ENCODE measurements at places on chromosomes 3 and 15.

- no peak for DNase-seq
Observed at GRCh38 chr3:23463791-23464190, 260.7 kb downstream of the UBE2E2 start.

- DNase-seq = no peak
Observed at GRCh38 chr15:52137432-52138357, 25.1 kb upstream of the BCL2L10 start.

DNA sequence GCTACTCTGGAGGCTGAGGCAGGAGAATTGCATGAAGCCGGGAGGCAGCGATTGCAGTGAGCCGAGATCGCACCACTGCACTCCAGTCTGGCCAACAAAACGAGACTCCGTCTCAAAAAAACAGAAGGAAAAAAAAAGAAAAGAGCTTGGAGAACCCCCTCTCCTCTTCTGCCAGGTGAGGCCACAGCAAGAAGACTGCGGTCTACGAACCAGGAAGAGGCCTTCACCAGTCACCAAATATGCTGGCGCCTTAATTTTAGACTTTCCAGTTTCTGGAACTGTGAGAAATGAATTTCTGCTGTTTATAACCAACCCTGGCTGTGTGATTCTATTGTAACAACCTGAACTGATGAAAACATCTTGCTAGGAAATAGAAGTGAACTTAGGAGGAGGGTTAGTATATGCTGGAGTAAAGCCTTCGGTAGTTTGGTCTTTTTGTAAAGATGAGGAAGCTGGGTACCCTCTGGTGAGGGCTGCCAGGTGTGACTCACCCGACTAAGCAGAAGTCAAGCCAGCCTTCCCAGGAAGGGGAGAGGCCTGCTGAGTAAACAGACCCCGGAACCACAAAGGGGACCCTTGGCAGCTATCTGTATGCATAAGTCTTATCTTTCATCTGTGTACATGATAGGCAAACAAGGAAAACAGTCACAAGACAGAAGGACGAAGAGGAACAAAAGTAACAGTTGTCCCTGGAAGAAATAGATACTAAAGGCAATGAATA, 78.7 kb downstream of the KLF13 start:
- no peak for DNase-seq

DNA sequence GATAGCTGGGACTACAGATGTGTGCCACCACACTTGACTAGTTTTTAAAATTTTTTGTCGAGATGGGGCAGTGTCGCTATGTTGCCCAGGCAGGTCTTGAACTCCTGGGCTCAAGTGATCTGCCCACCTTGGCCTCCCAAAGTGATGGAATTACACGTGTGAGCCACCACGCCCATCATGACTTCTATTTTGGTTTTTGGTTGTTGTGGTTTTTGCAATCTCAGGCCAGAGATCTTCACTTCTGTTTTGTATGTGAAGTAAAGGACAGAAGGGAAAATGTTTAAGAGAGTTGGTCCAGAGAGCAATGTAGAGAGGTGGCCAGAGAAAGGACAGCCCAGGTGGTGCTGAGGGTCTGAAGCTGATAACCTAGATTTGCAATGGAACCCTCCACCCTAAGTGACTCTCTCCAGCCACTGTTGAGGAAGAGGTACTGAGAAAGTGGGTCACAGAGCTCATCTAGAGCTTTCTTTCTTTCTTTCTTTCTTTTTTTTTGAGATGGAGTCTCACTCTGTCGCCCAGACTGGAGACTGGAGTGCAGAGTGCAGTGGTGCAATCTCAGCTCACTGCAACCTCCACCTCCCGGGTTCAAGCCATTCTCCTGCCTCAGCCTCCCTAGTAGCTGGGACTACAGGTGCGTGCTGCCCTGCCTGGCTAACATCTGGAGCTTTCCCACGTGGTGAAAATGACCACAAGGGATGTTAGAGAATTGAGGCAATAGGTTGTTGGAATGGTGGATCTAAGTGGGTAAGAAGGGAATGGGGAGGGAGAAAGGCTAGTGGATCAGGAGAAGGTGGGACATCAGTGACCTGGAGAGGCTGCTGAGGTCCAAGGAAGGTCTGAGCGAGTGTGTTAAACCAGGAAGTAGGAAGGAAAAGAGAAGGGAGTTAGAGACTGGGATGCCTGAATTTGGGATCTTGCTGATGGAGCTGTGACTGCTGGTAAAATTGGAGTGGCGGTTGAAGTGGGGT, 22.4 kb upstream of the SEMA4B start:
- no peak for DNase-seq

DNA sequence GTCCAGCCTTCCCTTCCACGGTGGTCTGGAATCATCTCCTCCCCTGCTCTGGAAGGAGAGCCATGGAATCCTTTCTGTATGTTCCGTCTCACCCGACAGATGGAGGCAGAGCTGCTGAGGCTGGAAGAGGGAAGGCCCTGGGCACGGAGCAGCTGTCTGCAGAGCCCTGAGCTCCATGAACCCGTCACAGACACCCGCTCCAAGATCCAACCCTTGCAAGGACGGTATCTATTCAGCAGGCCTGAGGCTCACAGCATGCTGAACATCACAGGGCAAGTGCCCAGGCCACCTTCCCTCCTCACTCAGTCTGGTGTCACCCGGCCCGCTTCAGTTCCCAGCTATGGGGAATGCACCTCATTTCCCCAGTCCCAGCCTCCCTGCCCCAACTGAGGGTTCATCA, 103.9 kb downstream of the LRIG1 start:
- no peak for DNase-seq

GRCh38 chr3:33067484-33067883, 29.5 kb downstream of the GLB1 start:
- no peak for DNase-seq

GRCh38 chr3:148023994-148024393, 614.8 kb downstream of the ZIC1 start:
- no peak for DNase-seq

GRCh38 chr3:73504852-73505251, 119.9 kb downstream of the PDZRN3 start:
- DNase-seq = no peak
